Stimulated activated CD4-positive, alpha-beta T cell treated with anti-CD3 and anti-CD28 coated beads, Interleukin-12 subunit alpha, Interleukin-12 subunit beta, amount 100 ng/mL, for 24 hours (primary cell): ENCODE measurements at places on chromosomes 16 and 17.

DNA sequence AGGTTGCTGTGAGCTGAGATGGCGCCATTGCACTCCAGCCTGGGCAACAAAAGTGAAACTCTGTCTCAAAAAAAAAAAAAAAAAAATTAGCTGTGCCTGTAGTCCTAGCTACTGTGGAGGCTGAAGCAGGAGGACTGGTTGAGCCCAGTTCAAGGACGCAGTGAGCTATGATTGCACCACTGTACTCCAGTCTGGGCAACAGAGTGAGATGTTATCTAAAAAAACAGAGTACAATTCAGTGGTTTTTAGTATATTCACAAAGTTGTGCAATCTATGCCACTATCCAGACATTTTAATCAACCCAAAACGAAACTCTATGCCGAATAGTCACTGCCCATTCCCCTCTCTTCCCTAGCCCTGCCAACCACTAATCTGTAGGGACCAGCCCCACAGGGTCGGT, 25.1 kb downstream of the C16orf54 start:
- DNase-seq, result no peak

DNA sequence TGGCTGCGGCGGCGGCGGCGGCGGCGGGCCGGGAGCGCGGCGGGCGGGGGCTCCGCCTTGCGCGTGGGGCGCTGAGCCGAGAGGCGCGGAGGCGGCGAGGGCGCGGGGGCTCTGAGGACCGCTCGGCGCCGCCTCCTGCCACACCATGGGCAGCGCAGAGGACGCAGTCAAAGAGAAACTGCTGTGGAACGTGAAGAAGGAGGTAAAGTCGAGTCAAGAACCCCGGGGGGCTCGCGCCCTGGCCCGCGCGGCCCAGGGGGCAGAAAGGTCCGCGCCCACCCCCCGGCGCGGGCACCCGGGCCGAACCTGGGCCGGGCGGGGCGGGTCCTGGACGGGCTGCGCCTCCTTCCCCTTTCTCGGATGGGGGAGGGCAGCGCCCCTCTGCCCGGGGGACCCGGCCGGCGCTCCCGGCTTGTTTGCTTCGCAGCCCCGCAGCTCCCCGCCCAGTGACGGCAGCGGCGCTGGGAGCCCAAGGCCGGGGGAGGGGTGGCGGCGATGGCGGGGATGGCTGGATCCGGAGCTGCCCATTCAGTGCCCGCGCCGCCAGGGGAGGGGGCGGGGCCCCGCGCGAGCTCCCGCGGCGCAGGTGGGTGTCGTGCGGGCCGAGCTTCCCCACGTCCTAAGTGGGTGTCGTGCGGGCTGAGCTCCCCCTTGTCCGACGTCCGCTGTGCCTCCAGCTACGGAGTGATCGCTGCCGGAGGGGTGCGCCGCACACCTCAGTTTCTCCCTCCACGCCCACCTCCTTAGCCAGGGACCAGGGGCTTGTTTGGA, 428 bp downstream of the SGSM2 start:
- peak; percentile 16 for DNase-seq

GRCh38 chr16:80489173-80489572, 51.6 kb upstream of the DYNLRB2 start:
- DNase-seq, result no peak

DNA sequence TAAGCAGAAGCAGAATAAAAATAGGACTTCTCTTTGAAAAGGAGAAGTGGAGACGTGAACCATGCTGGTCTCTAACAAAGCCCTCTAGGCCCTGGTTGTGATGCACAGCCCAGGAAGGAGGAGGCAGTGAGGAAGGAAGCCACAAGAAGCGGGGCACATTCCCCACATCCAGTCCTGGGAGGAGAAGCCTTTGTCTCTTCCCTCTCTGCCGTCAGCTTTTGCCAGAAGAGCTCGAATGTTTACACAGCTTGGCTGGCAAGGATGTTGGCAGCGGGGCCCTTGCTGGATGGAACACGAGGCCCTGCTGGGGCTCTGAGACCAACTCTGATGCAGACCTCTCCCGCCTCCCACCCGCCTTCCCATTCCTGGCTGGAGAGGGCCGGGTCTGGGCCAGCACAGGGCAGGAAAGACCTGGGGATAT, 91.3 kb downstream of the MAF start:
- DNase-seq, result no peak

GRCh38 chr16:53974484-53975080, 270.6 kb downstream of the FTO start:
- DNase-seq, result no peak

DNA sequence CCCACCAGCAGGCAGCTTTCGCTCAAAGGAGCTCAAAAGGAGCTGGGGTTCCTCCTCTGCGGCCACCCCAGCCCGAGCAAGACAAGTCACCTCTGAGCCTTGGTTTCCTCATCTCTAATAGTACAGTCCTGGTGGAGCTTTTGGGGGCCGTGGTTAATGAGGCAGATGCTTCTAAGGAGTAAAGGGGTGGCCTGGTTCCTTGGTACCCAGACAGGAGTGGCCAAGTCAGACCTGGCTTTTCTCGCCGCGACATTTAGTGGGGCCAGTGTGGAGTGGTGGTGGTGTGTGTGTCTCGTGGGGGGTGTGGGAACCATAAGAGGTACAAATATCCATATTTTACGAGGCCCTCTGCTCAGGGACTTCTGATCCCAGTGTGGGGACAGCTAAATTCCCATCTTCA, 6.7 kb downstream of the FOXF1 start:
- DNase-seq, result no peak

DNA sequence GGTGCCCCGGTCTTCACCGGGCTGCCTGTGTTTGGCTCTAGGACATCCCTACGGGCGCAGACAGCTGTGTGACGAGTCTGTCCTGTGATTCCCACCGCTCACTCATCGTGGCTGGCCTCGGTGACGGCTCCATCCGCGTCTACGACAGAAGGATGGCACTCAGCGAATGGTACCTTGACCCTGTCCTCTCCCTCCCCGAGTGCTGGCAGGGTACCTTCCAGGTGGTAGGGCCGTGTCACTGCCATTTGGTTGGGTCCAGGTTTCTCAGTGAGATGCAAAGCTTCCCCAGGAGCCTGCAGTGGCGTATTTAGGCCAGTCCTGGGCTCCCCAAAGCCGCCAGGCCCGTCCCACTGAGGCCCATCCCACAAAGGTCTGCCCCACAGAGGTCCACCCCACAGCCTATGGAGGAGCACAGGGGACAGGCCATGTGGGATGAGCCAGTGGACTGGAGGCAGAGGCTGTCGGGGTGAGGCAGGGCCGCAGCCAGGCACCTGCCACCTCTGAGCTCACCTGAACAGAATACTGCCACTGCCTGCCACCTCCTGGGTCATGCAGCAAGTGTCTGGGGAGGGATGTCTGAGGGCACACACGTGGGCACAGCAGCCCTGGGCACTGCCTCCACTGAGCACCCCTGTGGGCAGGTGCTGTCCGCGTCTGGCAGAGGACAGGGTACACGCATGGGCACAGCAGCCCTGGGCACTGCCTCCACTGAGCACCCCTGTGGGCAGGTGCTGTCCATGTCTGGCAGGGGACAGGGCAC, 31.4 kb upstream of the CHMP6 start:
- DNase-seq, result no peak

DNA sequence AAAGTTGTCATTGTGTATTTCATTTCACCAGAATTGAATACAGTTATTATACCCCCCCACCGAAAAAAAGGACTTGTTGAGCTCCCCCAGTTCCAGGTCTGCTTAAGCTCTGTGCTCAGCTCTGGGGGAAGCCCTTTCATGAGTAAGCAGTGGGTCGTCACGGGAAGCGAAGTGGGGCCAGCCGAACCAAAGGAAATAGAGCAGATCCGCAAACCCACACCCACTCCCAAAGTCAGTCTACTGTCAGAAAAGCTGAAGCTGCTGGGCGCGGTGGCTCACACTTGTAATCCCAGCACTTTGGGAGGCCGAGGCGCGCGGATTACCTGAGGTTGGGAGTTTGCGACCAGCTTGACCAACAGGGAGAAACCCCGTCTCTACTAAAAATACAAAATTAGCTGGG, 50.1 kb downstream of the PECAM1 start:
- DNase-seq, result no peak

GRCh38 chr16:8859913-8860881, 8.6 kb downstream of the CARHSP1 start:
- no peak for DNase-seq

DNA sequence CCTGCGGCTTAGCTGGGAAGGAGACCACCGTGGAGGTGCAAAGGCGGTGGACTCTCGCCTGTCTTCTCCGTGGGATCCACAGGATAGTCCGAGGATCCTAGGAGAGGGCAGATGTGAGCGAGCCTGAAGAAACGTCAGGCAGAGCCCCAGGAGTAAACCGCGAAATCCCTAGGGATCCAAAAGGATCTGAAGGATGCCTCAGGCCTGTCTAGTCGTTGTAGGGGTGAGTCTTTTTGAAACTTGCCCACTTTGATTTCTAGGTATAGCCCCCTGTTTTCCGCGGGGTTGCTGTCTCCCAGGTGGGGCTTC, 576.5 kb downstream of the KCNJ18 start:
- no peak for DNase-seq

DNA sequence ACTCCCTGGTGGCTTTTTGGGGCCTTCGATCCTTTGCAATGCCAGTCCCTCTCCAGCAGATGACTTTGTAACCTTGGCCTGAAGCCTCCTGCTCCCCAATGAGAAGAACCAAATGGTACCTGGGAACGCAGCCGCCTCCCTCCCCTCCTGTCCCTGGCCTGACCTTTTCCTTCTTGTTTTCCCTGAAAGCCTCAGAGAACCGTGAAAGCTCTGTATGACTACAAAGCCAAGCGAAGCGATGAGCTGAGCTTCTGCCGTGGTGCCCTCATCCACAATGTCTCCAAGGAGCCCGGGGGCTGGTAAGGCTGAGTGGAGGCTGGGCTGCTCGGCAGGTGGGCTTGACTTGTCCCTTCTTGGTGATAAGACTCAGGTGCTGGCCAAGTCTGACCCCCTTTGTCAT, 88.0 kb downstream of the SDR42E1 start:
- DNase-seq, result no peak

- DNase-seq, result no peak
Observed at GRCh38 chr17:50036455-50037261, 19.3 kb upstream of the ITGA3 start.

GRCh38 chr16:3754081-3754703, 36.9 kb upstream of the TRAP1 start:
- DNase-seq, result no peak

- no peak for DNase-seq
Observed at GRCh38 chr17:15108992-15109391, 156.1 kb downstream of the PMP22 start.

DNA sequence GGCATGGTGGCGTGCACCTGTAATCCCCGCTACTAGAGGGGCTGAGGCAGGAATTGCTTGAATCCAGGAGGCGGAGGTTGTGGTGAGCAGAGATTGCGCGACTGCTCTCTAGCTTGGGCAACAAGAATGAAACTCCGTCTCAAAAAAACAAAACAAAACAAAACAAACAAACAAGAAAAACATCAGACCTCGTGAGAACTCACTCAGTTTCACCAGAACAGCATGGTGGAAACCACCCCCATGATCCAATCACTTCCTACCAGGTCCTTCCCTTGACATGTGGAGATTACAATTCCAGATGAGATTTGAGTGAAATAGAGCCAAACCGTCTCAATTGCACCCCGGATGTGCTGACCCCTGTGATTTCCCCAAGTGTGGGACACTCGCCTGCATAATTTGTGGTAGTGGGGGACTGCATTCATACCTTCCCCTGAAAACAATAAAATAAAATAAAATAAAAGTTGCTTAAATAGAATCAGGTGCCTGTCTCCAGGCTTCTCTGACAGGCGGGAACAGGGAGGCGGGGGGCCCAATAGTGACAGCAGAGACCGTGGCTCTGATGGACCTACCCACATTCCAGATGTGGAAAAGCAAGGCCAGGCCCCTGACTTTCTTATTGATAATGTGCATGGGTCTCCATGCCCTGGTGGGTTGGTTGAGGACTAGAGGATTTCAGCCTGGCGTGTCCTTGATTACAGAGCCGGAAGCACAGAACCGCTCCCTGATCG, 13.1 kb downstream of the ZSCAN10 start:
- no peak for DNase-seq

GRCh38 chr17:76027159-76027839, at the start of gene EVPL:
TSS of gene EVPL (minus strand) at chr17:76027306. CDS start at chr17:76027198, 108 bp downstream.
- no peak for DNase-seq

DNA sequence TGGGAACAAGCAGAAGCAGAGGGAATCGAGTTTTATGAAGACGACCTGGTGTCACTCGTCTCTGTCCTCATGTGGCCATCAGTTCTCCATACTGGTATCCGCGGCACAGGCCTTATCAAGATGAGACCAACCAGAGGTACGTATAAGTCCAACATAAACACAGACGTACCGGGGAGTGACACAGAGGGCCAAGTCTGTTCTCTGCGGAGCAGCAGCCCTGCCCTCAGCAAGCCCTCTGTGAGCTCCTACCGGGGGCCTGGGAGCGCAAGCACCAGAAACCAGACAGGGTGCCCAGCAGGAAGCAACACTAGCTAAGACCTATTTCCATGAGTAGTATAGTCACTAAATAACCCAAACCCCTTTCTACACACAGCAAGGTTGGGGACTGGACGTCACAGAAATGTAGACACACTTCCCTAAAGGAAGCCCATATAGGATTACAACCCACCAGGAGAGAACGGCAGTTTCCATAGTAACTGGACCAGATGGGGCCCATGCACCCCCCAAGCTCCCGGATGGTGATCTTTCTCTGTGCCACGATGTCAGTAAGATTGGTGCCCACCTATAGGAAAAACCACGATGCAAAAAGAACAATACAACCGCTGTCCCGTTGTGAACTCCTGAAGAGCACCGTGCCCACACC, 911 bp downstream of the ARL16 start:
- no peak for DNase-seq

GRCh38 chr17:28319598-28319935, 567 bp downstream of the TMEM97 start:
- DNase-seq, result no peak

DNA sequence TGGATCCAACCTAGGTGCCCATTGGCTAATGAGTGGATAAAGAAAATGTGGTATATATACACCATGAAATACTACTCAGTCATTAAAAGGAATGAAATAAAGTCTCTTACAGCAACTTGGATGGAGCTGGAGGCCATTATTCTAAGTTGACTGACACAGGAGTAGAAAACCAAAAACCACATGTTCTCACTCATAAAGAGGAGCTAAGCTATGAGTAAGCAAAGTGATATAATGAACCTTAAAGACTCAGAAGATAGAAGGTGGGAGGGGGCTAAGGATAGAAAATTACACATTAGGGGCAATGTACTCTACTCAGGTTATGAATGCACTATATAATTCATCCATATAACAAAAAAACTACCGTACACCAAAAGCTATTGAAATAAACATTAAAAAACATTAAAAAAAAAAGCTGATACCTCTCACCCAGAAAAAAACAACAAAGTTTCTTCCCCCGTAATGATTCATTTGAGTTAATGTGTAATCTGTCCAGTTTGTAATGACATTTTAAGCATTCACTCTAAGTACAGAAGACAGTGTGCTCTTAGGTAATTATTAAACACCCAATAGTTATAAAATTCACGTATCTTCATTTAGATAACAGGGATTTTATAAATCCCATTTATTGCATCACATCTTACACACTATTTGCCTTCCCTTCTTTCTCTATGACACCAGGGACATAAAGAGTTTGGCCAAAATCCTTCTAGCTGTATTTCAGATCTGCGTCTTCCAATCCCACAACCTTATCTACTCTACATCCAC, 941.5 kb downstream of the CDH11 start:
- DNase-seq, result no peak

GRCh38 chr17:51189628-51190027, 23.4 kb downstream of the NME2 start:
- DNase-seq, result no peak
